Stimulated activated CD4-positive, alpha-beta T cell treated with anti-CD3 and anti-CD28 coated beads, Interleukin-1b, Interleukin-23, amount 100 ng/mL, for 1 hour (primary cell): ENCODE measurements at places on chromosomes 7 and 10.
A peak's percentile ranks its signal among the peaks of the same experiment; 100 is the strongest.

DNA sequence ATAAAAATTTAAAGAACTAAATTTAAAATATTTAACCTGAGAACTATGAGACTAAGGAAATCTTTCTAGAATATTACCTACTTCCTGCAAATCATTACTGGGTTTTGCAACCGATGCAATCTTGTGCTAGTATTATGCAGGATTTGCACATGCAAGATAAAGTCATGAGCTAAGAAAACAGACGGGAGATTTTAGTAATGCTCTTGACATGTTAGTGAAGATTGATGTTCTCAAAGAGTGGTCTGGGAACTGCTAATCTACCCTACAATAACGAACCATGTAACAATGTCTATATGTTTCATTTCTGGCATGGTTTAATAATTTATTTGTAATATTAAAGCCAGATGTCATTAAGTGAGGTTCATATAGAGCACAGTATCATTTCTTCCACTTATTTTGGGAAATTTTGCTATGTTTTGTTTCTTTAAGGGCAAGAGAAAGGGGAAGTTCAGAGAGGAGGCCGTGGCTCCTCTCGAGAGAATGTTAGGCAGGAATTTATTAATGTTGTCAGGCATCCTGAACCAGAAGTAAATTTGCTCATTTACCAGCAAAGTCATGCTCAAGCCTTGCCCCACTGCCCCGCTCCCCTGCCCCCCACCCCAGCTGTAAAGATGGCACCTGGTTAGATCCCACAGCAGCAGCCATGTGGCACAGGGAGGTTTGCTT, 22.8 kb downstream of the LRRC17 start:
- no peak for DNase-seq

GRCh38 chr10:101441541-101442455, 87.8 kb downstream of the BTRC start:
- DNase-seq = no peak

GRCh38 chr10:80081801-80082750, 3.6 kb downstream of the TMEM254 start:
- no peak for DNase-seq

- DNase-seq = no peak
Measured at GRCh38 chr10:78620985-78621799, 447.6 kb upstream of the ZMIZ1 start.

DNA sequence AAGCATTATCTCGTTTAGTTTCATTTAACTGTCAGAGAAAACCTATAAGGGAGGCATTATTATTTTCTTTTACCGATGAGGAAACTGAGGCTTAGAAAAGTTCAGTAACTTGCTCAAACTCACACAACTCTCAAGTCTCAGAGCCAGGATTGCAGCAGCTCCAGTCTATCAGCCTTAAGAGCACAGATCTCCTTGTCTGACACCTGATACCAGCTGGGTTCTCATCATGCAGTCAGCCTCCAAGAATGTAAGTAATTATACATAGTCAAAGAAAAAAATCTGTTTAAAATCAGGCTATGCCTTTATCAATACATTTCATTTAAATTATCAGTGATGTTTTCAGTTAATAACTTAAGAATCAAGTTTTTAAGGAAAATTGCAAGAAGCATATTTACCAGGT, 236.6 kb upstream of the TCF7L2 start:
- no peak for DNase-seq

DNA sequence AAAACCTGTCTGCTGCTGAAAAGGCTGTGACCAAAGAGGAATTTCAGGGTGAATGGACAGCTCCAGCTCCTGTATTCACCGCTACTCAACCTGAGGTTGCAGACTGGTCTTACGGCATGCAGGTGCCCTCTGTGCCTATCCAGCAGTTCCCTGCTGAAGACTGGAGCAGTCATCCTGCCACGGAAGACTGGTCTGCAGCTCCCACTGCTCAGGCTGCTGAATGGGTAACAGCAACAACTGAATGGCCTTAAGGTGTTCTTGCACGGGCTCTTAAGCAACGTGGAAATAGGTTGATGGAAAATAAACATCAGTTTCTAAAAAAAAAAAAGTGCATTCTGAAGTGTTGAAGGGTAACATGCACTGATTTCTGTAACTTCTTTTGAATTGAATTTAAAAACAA, 82.3 kb downstream of the DAGLB start:
- DNase-seq = no peak

DNA sequence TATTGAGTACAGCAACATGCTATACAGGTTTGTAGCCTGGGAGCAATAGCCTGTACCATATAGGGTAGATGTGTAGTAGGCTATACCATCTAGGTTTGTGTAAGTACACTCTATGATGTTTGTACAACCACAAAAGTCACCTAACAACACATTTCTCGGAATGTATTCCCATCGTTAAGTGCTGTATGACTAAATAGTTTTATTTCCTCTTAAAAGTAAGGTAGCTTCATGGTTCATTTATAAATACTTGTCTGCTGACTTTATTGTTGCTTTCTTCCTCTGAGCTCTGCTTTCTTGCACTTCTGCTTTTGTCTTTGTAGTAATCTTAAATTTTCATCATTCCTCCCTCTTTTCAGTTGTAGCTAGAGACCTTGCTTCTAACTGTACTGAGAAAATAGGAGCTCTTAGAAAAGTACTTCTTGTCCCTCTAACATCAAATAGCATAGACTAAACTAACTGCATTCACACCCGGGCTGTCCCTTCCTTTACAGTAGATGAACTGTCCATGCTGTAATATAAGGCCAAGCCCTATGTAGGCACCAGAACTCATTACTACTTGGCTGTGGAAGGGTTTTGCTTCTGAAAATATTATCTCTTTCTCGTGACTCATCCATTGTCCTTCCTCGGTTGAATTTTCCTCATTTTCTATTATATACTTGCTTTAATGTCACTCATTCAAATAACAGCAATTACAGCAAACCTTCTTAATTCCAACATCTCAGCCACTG, 55.4 kb upstream of the FAM3C start:
- DNase-seq = no peak

GRCh38 chr7:7746458-7746857, 28.1 kb upstream of the RPA3 start:
- no peak for DNase-seq

- DNase-seq = no peak
Measured at GRCh38 chr10:21534604-21535493, 817 bp downstream of the MLLT10 start.

GRCh38 chr10:114278884-114279191, 39.8 kb downstream of the VWA2 start:
- no peak for DNase-seq

GRCh38 chr10:78657163-78657861, 411.5 kb upstream of the ZMIZ1 start:
- peak; percentile 9 for DNase-seq

DNA sequence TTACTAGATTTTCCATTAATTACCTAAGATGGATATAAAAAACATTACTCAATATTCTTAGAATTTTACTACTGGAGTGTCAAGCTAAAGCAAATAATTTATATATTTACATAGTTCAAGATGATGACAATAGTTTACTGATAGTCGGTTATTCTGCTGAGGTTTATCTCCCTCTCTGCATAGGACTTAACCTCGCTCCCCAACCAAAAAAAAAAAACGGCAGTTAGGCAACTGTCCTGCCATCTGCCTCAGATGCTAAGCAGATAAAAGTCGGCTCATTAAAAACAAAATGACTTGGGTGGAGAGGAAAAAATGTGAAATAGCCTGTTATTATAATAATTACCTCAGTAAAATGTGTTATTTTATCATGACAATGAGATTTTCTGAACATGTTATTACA, 14.0 kb upstream of the ITGB8 start:
- no peak for DNase-seq

DNA sequence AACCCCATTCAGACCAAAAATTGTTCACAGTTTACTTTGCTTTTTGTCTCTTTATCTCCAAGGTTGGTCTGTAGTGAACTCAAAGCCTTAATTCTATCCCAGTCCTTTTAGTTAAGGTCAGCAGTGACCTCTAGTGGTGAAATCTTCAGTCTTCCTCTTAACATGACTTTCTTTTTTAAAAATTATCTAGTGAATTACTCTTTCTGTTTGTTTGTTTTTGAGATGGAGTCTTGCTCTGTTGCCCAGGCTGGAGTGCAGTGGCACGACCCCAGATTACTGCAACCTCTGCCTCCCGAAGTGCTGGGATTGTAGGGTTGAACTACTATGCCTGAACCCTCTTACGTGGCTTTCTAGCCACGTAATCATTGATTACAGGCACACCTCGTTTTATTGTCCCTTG, 25.0 kb downstream of the ZNF487 start:
- peak; percentile 17 for DNase-seq

GRCh38 chr7:77420986-77421672, 5.0 kb upstream of the GSAP start:
- DNase-seq = no peak

- DNase-seq = no peak
Measured at GRCh38 chr7:143454091-143454680, 10.9 kb downstream of the TAS2R60 start.

DNA sequence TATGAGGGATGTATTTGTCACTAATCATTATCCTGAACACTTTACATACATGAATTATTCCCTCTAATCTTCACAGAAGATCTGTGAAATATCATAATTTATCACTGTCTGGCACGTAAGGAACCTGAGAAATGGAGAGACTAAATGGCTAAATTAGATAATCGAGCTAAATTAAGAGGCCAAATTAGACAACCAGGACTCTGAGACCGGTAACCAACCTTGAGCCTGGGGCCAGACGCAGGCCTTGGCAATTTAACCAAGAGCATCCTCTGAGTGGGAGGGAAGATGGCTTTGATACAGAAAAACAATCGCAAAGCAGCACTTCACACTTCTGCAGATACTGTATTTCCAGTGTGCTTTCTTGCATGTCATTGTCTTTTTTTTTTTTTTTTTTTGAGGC, 21.4 kb downstream of the SVOPL start:
- no peak for DNase-seq

DNA sequence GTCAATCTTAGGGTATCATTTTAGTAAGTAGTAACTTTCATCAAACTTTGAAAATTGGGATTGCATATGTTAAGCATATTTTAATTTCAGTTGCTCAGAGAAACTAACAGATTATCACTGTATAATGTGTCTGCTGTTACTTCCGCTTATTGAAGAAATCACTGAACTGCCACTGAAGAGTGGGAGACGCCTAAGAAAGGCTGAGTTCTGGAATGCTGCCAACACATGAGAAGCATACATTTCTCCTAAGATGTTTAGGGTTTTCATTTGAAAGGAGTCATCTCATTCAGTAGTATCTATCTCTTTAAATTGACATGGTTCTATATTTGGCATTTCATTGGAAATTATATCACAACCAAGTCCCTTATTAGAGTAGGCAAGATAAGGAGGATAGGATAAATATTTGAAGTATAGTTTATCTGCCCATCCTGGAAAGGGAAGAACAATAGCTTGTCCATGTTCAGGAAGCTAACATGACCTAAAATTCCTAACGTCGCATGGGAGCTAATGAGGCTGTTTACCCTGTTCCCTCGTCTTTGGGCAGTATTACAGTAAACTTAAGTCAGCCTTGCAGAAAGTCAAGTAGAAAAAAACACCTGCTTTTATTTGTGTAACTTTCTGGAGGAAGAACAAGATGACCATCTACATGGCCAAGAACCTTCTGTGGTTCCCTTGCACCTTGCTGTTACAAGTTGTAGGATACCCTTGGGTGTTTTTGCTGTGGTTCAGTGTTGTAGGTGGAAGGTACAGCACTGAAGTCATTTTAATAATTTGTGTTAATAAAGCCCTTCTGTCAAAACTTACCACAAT, 67.3 kb downstream of the NHLRC2 start:
- DNase-seq = no peak

DNA sequence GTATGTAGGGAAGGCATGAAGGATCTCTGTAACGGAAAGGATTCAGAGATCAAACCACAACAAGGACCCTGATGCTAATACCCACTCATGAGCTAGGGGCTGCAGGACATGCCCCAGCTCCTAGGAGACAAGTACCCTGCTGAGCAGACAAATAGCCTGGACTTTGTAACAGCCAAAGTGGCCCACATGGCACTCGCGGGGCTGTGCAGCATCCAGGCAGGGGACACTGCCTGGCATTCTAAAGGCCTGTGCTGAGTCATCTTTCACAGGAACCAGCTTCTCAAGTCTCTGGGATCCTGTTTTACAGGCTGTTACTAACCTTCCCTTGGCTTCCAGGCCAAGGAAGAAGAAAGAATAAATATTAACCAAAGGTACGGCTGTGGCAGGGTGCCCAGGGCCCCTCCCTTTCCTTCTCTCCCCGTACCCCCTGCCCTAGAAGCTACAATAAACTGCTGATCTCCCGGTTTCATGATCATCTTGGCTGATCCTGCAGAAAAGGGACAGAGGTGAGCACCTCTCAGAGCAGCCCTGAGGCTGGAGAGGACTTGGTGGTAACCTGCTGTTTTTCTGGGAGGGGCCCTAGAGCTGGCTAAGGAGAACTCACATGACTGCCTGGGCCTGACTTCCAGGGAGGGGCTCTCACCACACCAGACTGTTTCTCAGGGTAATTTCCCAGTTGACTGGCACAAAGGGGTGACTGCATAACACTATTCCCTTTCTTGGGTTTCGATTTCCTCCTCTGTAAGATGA, 4.2 kb upstream of the RPEL1 start:
- no peak for DNase-seq

DNA sequence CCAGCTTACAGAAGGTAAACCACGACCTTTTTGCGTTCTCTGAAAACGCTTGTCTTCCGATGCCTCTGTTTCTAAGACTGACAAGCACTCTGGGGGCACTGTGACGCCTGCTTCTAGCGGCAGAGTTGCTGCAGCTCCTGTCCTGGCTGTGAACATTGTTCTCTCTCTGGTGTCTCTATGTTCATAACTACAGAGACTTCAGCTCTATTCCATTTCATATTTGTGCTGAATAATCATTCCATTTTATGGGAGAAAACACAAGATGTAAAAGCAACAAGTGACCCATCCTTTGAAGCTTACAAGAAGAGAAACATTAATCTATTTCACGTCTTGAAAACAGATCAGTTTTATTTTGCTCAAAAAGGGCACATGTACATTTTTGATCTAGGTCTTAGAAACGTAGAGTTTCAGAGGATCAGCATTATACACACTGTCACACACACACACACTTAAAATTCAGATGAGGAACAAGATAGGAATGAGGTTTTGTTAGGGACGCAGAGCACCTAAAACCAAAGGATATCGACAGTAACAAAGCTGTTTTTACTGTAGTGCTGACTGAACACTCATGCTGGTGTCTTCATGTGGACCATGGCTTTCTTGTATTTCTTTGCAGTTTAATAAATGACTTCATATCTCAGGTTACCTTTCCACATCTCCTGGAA, 3.0 kb downstream of the IKZF1 start:
- no peak for DNase-seq
